ENCODE measurements at places on chromosomes 5 and 9.

DNA sequence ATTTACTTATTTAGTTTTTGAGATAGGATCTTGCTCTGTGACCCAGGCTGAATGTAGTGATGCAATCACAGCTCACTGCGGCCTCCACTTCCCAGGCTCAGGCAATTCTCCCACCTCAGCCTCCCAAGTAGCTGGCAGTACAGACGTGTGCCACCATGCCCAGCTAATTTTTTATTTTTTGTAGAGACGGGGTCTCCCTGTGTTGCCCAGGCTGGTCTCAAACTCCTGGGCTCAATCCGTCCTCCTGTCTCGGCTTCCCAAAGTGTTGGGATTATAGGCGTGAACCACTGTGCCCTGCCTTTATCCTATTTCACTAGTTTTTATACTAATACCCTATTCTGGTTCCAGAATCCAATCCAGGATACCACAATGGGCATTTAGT lies 6.8 kb downstream of the RPS14 start:
- no peak for DNase-seq

GRCh38 chr5:30765227-30765626 lies 428.3 kb upstream of the CDH6 start:
- no peak for DNase-seq

- no peak for DNase-seq
Observed at GRCh38 chr5:154811239-154811638, 39.2 kb downstream of the FAXDC2 start.

DNA sequence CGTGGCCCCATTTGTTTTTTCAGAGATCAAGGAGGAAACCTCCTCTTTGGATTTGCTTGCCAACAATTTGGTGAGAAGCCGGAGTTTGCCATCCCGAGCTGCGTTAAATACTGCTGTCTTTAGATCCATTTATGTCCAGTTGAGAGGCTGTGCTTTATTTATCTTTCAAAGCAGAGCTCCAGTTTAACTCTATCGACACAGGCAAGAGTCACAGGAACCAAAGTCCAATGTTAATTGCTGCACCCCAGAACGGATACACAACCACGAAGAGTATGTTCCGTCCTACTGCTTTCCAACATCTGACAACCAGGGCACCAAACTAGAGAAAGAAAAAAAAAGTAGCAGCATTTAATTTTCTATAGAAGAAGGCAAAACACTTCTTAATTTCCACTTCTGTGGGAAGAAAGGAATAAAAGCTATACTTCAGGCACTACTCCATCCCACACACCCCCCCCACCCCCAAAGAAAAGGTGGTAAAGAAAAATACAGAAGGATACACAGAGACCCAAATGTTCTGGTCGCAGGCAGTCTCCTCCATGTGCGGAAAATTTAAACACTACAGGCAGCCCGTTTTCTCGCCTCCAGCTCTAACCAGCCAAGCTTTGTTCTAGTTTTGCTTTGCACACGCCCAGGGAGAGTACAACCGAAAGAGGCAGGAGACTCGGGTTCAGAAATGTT lies 1.1 kb downstream of the FEM1C start:
- DNase-seq, result no peak

GRCh38 chr9:78863531-78863930 lies 566.6 kb downstream of the PSAT1 start:
- no peak for DNase-seq

GRCh38 chr5:124352312-124352711 lies 394.1 kb downstream of the ZNF608 start:
- DNase-seq, result no peak
